ENCODE measurements at places on chromosomes 3 and 15.

DNA sequence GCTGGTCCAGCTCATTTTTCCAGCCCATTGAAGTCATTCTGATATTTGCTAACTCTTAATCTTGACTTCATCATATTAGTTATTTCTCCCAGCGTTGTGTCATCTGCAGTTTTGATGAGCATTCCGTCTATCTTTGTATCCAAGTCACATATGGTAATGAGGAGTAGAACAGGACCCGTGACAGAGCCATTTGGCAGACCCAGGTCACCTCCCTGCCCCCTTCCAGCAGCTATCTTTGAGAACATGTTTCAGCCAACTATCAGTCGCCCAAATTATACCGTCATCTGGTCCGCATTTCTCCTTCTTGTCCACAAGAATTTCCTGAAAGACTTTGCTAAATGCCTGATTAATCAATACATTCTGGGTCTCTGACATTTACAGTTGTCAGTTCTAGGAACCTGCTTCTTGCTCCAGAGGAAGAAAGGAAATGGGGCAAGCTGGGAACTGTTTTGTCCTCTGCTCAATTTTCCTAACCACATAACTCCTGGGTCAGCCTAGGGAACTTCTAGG is 347.1 kb upstream of the NR2E3 start:
- DNase-seq, result no peak

DNA sequence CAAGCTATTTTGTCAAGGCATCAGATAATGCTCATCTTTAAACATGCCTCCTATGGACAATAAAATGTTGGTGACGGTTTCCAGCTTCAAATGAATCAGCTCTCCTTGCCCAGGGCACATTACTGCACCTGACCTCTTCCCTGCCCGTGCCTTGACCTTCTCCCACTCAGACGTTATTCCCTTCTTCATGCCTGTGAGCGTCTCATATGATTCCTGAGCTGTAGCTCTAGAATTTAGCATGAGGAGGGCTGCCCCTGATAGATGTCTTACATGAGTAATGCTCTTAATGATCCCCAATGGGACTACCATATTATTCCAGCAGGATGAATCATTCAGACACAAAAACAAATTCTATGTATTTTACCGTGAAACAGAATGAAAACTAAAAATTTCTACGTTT is 762.7 kb downstream of the ROBO1 start:
- DNase-seq, result no peak

- no peak for DNase-seq
Measured at GRCh38 chr15:39157882-39158281, 423.0 kb upstream of the THBS1 start.

DNA sequence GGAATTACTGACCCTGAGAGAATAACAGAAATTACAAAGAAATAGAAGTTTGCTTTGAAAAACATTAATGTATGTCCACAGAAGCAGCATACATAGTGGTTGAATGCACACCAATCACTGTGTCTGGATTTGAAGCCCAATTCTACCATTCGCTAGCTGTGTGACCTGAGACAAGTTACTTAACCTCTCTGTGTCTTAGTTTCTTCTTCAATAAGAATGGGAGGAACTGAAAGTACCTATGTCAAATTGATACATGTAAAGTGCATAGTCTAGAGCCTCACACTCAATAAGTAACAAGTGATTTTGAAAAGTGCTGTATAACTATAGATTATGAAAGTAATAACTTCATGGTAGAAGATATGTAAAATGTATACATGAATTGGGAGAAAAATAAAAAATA is 457.8 kb downstream of the FOXP1 start:
- DNase-seq, result no peak

DNA sequence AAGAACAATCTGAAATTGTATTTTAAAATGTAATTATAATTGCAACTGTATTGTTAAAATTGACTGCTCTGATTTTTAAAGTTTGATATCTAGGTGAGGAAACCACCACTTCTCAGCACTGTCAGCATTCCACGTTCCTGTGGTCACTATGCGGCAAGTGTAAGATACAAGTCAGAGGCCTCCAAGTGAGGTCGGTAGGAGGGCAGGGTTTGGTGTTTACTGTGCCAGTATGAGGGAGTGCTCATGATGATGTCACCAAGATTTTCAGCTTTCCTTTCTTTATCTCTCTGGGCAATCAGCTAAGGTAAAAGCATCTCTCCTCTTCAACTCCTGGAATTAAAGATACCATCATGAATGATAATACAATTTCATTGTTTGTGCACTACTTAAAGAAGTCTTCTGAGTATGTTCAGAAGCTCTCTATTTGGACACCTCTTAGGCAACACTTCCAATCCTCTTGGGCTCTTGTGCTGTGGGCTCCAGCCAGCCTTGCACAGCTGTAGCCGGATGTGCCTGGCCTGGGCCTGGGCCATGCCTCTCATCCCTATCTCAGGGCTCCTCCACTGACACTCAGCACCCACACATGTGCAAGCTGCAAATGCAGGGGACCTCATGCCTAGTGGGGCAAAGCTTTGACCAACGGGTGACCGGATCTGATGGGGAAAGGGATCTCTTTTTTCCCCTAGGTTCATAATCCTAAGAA is 42.9 kb downstream of the CCR3 start:
- no peak for DNase-seq

- no peak for DNase-seq
Measured at GRCh38 chr15:39495871-39496840, 84.7 kb upstream of the THBS1 start.

- DNase-seq, result no peak
Measured at GRCh38 chr3:49617390-49618013, 56.6 kb upstream of the APEH start.

DNA sequence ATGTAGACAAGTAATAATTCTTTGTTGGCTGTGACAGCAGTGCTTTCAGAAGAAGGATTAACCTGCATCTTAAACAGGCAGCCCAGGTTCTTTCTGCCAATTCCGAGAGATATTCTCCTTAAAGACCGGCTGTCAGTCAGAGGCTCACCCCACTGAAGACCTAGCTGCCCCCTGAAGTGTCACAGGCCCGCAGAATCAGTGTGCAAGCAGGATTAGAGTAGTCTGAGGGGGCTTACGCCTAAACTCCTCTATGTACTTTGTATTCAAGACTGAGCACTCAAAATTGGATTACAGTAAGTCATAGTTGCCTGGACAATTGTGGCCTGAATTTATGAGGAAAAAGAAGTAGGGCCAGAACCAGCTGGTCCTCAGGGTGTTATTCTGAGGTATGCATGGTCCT is 342.9 kb downstream of the CLSTN2 start:
- DNase-seq, result no peak

DNA sequence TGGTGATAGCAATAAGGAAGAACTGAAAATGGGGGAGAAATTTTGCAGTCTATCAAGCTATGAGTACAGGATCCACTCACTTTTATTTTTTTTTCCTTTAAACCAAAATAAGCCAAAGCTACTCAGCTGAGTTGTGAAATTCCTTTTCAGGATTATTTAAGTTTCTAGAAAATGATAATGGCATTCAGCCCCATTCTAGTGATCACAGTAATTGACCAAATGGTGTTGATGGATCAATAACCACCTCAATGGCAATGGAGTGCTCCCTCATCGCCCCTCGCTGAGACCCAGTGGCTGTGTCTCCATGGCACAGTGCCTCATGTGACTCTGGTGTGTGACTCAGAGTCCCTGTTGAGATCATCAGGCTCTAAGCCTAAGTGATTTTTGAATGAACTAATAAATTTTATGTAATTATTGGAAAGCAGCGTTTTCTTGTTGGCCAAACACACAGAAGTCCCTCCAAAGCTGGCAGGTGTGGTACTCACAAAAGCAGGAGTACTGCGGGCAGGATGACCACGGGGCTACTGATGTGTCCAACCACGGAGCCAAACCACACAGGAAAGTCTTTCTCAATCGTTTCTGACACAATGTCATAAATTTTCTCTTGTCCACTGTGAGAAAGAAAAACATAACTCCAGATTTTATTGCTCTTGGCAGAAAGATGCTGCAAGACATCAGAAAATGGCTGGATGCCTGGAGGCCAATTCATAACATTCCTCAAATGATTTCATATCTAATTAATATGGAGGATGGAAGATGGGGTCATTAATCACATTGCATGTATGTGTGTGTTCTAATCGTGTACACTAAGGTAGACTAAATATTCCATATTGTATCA is 14.4 kb upstream of the STARD5 start:
- peak; percentile 38 for DNase-seq

DNA sequence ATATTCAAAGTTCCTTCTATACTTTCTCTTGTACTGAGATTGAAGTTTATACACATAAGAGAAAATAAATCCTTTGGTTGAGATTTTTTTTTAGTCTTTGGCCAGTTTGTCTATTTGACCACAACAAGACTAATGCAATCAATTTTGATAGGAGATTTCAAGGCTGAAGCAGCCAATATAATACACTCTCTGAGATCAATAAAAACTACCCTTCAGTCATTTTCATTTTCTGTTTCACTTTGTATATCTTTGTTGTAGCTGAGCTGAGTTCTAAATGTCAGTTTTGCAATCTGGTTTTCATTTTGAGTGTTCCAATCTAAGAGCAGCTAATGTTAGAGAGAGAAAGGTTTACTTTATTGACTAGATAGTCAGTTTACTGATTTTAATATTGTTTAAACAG is 623.8 kb upstream of the ROBO1 start:
- no peak for DNase-seq

DNA sequence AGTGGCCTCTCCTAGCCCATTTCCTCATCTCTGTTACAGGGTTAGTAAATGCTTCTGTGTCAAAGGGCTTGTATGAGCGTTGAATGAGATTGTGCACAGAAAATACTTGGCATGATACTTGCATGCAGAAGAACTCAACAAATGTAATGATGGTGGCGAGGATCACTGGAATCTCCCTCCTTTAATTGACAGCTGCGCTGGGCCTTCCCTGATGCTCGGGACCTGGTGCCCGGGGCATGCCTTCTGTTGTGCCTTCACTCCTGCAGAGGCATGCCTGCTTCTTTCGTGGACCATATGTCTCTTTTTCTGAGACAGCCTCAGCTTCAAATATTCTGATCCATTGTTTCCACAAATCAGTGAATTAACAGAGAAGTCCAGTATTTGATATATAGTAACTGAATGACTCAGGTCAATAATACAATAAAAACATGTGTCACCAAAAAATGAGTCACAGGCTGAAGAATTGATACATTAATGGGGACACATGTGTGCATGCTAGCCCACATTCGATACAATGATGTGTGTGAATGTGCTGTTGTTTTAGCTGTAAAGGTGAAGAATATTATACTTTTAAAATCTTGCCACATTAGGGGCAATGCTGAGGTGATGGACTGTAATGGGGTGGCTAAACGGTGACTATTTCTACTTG is 243.3 kb upstream of the TBL1XR1 start:
- DNase-seq, result no peak

GRCh38 chr3:98556164-98557130 is 24.7 kb downstream of the GPR15 start:
- DNase-seq, result no peak

DNA sequence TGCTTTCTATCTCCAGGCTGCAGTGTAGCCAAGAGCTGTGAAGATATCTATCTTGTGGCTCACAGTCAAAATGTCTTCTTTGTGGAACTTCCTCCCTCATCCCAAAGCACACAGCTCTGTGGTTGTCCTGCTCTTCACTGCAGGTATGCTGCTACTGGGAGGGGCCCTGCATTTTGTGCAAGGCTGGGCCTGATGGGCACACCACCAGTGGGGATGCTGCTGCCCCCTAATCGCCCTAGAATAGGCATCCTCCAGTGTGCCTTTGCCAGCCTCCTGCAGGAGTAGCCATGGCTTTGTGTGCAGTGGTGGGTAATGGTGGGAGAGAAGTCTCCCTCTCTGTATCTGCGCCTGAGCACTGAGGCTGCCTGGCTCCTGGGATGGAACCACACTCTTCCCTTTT is 297.3 kb downstream of the DOCK3 start:
- DNase-seq, result no peak

DNA sequence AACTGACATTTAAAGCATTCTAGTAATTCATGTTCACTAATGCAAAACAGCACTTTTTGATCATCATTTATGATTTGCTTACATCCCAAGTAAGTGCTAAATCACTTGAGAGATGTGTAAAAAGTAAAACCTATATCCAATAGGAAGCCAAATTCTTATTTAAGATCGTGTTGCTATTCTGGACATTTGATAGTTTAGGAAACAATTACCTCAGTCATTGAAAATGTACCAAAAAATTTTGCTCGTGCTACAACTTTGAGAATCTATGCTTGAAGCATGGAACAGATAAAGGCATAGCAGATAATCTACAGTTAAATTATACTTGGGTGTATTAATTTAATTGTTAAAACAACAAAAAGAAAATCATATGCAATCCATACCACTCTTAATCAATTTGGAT is 571.6 kb upstream of the NR2F2 start:
- DNase-seq, result no peak

GRCh38 chr15:67066959-67067853 is 1.8 kb downstream of the SMAD3 start:
- no peak for DNase-seq

GRCh38 chr3:187107989-187108388 is 31.3 kb downstream of the RPL39L start:
- no peak for DNase-seq

GRCh38 chr15:74794248-74794969 is 12.5 kb downstream of the CSK start:
- no peak for DNase-seq

DNA sequence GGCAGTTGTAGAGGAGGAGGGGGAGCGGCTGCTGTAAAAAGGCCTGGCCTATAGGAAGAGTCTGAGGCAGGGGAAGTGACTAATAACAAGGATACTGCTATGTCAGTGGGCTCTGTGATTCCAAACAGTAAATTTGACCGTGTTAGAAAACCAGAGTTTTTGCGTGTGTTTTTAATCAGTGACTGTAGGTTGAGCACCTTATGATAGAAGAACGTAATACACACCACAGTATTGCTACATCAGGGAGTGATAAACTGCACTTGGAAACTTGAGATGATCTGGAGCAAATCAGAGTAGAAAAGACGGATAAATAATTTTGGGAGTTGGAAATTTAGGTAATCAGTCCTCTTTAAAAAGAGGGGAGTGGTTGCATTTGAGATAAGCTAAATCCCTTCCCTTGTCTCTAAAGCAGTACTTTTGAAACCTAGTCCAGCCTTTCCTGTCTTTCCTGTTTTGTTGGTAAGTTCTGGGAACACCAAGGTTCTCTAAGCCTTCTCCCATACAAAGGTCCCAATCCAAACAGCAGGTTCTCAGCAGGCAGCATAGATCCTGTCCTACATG is 130.5 kb upstream of the NR2E3 start:
- no peak for DNase-seq

DNA sequence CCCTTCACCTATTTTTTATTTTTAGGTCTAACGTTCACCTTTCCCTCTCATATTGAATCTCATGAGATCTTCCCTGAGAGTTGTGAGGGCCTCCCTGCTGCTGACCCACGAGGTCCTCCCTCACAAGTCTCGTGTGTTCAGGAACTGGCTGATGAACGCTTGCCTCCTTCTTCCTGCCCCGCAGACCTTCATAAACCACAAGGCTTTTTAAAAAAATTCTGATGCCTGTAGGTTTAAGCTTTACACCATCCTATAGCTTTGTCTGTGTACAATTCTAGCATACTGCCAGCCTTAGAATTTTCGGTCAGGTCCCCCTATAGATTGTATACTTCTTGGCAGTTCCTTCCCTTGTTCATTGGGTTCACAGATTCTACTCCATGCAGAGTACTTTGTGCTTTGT is 50.5 kb downstream of the CHST2 start:
- DNase-seq, result no peak
